SK-N-SH treated with all-trans-retinoic acid at 6 μM for 48 hours (cell line): ENCODE measurements at places on chromosomes 2 and 18.
A peak's percentile ranks its signal among the peaks of the same experiment; 100 is the strongest.

GRCh38 chr2:127278959-127279358, 15.0 kb downstream of the ERCC3 start:
- ATAC-seq: no peak

- ATAC-seq: no peak; the same call in 2 of the 3 replicates
These were observed 6.0 kb upstream of the ARL4C start for GRCh38 chr2:234502919-234503285.

DNA sequence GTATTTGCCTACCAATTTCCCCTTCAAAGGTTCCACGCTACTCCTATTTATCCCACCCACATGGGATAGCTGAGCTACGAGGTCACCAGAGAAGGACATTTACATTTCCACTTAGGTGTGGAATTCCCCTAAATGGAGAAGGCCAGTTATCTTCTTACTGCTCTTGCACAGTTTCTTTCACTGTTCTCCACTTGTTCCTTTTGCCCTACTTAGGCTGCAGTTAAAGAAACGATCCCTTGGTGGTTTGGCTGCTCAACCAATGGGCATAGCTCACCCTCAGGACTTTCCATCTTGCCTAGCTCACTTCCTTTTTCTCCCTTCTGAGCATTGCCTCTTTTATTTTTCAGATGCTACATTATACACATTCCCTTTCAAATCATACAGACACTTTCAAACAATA, 11.2 kb upstream of the NABP1 start:
- no peak; the same call in 2 of the 3 replicates for ATAC-seq

DNA sequence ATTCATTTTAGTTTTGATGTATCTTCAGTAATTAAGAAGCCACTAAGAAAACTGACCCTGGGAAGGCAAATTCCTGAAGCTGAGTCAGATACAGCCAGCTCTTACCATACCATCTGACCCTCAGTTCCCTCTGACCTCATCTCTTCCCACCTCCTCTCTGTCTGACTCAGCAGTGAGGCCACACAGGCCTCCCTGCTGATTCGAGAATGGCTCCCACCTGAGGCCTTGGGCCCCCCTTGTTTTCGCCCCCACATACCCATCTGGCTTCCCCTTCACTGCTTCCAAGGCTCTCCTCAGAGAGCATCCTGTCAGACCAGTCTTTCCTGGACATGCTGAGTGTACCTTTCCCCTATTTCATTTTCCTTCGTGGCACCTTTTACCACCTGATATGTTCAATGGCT, 71.0 kb upstream of the CYP1B1 start:
- peak; percentile 98 for ATAC-seq

DNA sequence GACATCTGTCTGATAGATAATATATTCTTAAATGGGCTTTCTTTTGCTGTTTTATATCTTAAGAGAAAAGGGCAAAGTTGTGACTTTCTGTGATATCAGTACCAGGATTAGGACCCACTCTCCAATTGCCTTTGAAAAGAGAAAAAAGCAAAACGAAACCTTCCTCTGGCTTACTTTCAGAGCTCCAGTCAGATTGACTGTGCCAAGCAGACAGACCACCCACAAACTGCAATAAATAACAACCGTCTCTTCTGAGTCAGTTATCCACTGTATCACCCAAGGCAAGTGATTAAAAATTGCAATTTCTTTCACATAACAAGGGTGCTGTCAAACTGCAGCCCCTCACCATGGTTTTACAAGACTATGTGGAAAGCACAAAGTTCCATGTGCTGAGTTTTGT, 230.5 kb upstream of the SETBP1 start:
- no peak for ATAC-seq

DNA sequence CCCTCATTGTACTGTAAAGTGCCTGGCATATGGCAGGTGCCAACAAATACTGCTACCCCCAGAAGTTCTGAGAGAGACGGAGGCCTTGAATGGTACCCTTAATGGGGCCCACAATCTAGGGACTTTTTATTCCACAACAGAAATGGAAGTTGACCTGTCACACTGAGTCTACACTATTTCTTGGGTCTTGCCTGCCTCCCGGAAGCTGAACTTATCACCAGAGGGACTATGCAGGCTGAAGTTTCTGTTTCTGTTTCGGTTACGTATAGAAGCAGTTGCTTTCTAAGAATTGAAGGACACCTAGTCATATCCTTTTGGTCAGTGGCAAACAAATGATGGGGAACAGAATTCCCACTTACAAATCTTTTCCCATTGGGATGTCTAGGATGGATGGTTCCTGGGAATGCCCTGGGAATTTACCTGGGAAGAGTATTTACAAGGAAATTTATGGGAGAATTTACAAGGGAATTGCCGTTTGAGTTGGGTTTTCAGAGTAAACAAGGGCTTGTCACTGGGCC, 74.2 kb downstream of the HS1BP3 start:
- ATAC-seq: no peak

GRCh38 chr2:113854970-113855740, 34.7 kb upstream of the ACTR3 start:
- no peak for ATAC-seq

DNA sequence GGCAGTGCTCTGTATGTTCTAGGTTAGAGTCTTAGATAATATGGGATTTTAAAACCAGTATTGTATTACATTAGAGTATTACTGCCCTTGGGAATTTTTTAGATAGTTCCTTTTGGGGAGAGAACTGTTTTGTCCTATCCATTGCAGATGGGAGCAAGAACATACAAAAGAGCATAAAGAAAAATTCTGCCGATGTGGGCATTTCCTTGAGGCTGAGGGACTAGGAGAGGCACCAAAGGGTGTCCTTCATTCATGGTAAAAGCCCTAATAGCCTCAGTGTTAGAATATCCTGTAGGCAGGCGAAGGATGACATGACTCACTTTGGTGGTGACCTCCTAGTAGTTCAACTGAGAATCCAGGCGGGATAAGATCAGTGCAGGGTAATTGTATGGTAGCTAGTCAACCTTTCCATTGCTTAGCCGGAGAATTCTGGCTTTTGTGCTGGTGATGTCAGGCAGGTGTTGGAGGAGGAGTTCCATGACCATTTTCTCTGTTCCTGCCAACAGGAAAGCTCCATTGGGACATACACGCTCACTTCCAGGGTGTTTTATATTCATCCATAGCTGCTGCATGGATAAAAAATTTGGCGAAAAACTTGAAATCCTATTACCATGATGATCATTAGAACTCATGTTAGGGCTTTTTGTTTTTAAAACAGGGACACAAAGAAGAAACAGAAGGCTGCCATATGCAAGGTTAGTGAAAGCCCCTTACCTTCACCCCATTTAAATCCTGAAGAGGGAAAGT, 28.1 kb downstream of the EPAS1 start:
- ATAC-seq: peak; percentile 23; the same call in 2 of the 3 replicates

DNA sequence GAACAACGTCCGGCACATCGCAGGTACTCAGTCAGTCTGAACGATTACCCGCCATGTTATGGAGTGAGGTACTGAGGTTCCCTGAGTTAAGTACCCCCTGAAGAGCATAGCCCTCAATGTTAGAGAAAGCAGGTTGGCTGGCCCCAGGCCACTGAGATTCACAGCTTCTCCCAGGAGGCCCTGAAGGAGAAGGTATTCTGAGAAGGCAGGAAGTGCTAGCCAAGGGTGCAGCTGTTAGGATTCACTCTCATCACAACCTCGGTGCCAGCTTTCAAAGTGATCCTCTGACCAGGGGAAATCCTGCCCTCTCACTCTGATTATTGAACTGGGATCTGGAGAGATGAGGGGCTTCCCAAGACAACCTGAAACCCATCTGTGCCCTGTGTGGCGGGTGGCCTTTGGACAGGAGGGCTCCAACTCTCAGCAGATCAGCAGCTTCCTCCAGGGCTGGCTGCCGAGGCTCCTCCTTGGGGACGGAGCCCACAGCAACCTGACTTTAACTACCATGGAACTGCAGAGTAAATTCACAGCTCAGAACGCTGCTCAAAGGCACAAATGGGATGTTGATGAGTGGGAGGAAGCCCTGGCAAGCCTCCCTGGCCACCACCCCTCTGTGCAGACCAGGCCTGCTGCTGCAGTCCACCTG, 7.8 kb downstream of the EHD3 start:
- ATAC-seq: no peak

GRCh38 chr2:31901900-31902299, 108.9 kb downstream of the MEMO1 start:
- ATAC-seq: no peak

- no peak for ATAC-seq
These were observed 19.1 kb downstream of the SULT1C4 start for GRCh38 chr2:108396845-108397244.

- ATAC-seq: no peak
These were observed 220.8 kb downstream of the ALK start for GRCh38 chr2:29700560-29700959.

DNA sequence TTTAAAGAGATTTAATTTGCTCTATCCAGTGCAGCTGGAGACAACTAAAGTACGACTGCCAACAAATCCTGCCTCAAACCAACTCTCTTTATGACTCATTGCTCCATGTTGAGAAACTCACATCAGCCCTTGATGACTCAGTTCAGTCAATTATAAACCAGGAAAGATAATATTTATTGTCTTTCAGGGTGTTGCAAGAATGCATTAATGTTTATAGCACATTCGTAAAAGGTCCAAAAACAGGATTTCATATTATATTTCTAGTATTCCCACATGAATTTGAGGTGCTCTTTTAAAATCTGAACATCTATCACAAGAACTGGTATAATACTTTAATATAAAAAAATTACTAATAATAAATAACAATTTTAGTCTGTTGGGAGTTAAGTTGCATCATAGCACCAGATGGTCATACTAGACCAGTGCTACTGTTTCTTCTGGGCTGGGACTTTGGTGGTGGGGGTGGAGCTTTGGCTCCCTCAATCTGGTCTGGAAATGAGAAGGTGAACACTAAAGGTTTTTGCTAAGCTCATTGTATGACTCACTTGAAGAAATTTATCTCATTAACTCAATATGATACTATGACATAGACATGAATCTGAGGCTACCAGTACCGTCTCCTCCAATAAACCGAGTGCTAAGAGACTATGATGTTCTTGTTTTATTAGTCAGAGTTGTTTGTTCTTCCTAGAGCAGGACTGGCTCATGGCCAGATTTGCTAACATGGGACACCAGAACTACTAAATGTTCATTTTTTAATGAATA, 26.6 kb upstream of the MAP3K20 start:
- ATAC-seq: peak; percentile 89

DNA sequence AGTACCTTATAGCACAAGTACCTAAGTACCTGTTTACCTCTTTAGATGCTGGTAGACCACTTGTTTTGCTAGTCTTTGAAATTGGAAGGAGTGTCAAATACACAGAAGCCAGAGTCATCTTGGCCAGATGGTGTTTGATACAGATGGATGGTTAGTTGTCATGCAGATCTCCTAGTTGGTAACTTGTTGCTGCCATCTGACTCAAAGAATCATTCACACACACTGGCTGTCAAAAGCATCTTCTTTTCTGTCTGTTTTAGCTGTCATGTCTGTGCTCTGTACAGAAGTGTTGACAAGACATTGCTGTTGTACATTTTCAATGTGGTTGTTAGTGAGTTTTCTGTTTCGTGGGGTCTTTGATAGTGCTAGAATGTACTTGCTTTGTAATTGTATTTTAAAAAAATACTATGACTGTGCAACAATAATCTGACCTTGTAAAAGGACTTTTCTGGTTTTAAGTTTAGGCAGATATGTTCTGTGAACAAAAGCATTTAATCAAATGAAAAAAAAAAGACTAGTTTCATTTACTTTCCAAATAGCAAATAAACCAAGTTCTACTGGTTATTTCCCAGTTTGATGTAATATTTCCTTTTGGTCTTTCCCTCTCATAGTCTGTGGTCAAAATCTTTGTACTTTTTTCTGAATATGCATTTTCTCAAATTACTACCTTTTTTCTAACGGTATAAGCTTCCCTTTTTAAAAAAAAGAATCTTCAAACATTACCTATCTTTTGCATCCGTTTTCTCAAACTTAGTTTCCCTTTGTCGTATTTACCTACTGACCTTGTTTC, 39.9 kb downstream of the TANK start:
- no peak for ATAC-seq

DNA sequence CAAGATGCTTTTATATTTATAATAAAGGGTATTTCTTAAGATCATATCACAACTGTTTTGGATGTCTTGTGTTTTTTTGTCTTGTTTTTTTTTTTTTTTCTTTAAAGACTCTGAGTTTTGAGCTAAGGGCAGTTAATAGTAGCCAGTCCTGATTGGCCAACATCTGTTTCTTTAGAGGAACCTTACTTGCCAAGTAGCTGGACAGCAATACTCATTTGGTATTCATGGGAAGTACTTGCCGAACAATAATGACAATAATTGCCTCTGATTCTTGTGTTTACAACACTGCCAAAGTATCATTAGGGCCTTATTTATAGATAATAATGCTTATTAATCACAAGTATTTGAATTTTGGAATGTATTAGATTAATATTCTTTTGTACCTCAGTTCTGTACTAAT, 17.1 kb upstream of the POU3F3 start:
- no peak for ATAC-seq

GRCh38 chr2:393711-394696, 106.1 kb upstream of the ALKAL2 start:
- ATAC-seq: no peak
